Mesangial cell (primary cell): ENCODE measurements at places on chromosomes 13 and 19. TPM values are rescaled to one million over a fixed set of nuclear protein-coding genes. Genes with fewer than 3 reads are reported as not detected.

Gene SBK2
- total RNA-seq = 2.4 and 7.9 TPM in 2 replicates

Gene CAPNS1
- 323 and 352 TPM in 2 replicates for total RNA-seq

Gene TEX29
- not detected in 2 replicates for total RNA-seq

Gene PEAK3
- total RNA-seq = not detected in 2 replicates

Gene HTR2A
- total RNA-seq = not detected in 2 replicates

Gene SCAF1
- 39.8 and 41.7 TPM in 2 replicates for total RNA-seq

Gene PSG11
- not detected in 2 replicates for total RNA-seq

Gene GSX1
- not detected in 2 replicates for total RNA-seq

Gene PSG2
- not detected in 2 replicates for total RNA-seq
